Aorta (tissue), 5 donors: ENCODE measurements at places on chromosomes 3 and 15.

GRCh38 chr3:13013994-13014754 lies 59.1 kb downstream of the IQSEC1 start:
- H3K27ac ChIP-seq = no peak overlapping the region
- H3K27me3 ChIP-seq = no peaks in the 10 kb centered on the region
- peak; percentile 58 for DNase-seq
- no peak overlapping the region for H3K4me3 ChIP-seq
- H3K4me1 ChIP-seq = no peaks in the 10 kb centered on the region

- H3K27me3 ChIP-seq = no peaks in the 10 kb centered on the region
- H3K4me3 ChIP-seq = no peak overlapping the region
- no peak for DNase-seq
- no peak overlapping the region for H3K27ac ChIP-seq
- H3K36me3 ChIP-seq = no peaks in the 10 kb centered on the region
- no peaks in the 10 kb centered on the region for H3K4me1 ChIP-seq
Observed at GRCh38 chr3:100984308-100984707, 8.9 kb downstream of the ABI3BP start.

- no peak overlapping the region for H3K4me3 ChIP-seq
- no peak overlapping the region for H3K27ac ChIP-seq
- H3K36me3 ChIP-seq = no peaks in the 10 kb centered on the region
- H3K27me3 ChIP-seq = no peaks in the 10 kb centered on the region
- H3K4me1 ChIP-seq = no peaks in the 10 kb centered on the region
Observed at GRCh38 chr3:16596352-16597032, 8.7 kb downstream of the DAZL start.

DNA sequence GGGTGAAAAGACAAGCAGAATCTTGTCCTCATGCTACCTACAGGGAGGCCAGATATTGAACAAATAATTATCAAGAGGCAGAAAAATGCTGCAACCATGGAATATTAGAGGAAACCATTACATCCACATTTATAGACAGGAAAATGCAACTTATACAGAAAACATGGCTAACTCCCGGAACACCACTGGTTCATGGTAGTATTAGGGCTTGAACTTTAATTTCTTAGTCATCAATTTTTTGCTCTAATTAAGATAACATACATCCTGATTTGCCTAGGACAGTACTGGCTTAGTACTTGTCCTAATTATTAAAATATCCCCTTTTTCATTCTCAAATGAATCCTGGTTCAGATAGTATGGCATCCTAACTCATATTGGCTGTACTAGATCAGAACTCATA lies 76.3 kb upstream of the TGFBR2 start:
- no peak for DNase-seq
- no peak overlapping the region for H3K27ac ChIP-seq
- no peaks in the 10 kb centered on the region for H3K36me3 ChIP-seq
- H3K27me3 ChIP-seq = no peaks in the 10 kb centered on the region

DNA sequence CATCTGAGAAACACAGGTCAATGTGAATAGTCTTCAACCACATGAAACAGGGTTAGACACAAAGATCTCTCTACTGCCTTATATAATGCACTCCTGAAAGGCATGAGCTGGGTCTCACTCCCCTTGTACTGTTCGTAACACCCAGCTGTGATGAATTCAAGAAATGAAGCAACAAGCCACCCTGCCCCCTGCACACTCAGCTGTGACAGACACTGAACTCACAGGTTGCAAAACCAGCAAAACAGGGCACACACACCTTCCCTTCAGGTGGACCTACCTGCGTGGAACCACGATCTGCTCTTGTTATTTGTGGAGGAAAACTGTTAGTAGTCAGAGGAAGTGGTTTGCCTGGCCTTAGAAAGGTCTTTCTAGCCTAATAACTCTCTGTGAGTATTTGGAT lies 64.5 kb downstream of the CERS3 start:
- no peaks in the 10 kb centered on the region for H3K4me1 ChIP-seq
- H3K36me3 ChIP-seq = no peaks in the 10 kb centered on the region
- H3K4me3 ChIP-seq = no peak overlapping the region
- H3K27ac ChIP-seq = no peak overlapping the region

GRCh38 chr3:60431599-60431958 lies 819.7 kb downstream of the FHIT start:
- no peak overlapping the region for H3K27ac ChIP-seq
- H3K36me3 ChIP-seq = no peaks in the 10 kb centered on the region
- no peaks in the 10 kb centered on the region for H3K27me3 ChIP-seq

DNA sequence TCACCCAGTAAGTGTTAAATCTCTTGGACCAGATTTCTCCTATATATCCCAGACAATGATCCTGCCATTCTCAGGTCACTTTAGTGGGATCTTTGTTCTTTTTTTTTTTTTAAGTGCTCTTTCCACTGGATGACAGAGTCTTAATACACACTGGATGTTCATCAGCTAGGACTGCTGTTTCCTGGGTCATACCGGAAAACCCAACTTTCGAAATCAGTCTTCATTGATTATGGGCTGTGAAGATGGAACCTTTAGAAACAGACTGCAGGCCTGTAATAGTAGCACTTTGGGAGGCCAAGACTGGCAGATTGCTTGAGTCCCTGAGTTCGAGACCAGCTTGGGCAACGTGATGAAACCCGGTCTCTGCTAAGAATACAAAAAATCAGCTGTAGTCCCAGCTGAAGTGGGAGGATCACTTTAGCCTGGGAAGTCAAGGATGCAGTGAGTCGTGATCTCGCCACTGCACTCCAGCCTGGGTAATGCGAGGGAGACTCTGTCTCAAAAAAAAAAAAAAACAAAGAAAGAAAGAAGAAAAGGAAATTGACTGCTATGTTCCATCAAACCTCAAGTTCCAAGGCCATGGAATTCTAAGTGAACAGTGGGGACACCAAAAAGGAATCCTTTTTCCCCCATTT lies 2.3 kb downstream of the EOGT start:
- no peak for DNase-seq
- H3K4me3 ChIP-seq = peak overlapping the region; percentile 86
- H3K27ac ChIP-seq = peak overlapping the region; percentile 90
- H3K27me3 ChIP-seq = no peaks in the 10 kb centered on the region

DNA sequence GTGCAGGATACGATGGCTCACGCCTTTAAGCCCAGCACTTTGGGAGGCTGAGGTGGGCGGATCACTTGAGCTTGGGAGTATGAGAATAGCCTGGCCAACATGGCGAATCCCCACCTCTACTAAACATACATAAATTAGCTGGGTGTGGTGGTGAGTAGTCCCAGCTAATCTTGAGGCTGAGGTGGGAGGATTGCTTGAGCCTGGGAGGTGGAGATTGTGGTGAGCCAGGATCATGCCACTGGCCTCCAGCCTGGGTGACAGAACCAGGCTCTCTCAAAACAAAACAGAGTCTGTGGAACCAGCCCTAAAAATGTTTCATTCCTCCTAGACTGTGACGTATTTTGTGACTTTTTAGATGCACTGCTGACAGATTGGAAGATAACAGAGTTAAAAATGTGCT lies 34.3 kb upstream of the RAD51 start:
- no peak for DNase-seq
- no peaks in the 10 kb centered on the region for H3K4me1 ChIP-seq
- H3K27me3 ChIP-seq = no peaks in the 10 kb centered on the region
- no peak overlapping the region for H3K27ac ChIP-seq

GRCh38 chr15:90903733-90904536 lies 833 bp downstream of the MAN2A2 start:
- no peaks in the 10 kb centered on the region for H3K27me3 ChIP-seq
- peak overlapping the region; percentile 90 for H3K4me3 ChIP-seq
- peak overlapping the region; percentile 95 for H3K27ac ChIP-seq
- H3K4me1 ChIP-seq = no peaks in the 10 kb centered on the region
- peak; percentile 37 for DNase-seq

DNA sequence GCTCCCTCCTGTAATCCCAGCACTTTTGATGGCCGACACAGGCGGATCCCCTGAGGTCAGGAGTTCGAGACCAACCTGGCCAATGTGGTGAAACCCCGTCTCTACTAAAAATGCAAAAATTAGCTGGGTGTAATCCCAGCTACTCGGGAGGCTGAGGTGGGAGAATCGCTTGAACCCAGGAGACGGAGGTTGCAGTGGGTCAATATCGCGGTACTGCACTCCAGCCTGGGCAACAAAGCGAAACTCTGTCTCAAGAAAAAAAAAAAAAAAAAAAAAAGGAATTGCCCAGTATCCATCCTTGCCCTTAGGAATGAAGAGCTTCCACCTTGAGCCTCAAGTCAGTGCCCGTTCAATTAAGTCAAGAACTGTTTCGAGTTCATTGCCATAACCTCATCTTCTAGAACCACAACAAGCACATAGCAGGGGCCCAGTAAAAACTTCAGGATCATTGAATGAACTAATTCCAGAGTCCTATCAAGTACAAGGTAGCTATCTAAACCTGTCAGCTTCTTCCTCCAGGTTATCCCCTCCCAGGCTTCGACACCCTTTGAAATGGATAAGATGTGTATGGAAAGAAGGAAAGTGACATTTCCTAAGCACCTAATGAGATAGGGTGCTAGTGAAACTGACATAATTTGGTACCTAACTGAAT lies 826 bp downstream of the DBR1 start:
- H3K4me1 ChIP-seq = peaks cover 3% of the 10 kb centered on the region
- H3K27ac ChIP-seq = no peak overlapping the region
- DNase-seq = no peak
- no peaks in the 10 kb centered on the region for H3K36me3 ChIP-seq
- peak overlapping the region; percentile 13 for H3K4me3 ChIP-seq

DNA sequence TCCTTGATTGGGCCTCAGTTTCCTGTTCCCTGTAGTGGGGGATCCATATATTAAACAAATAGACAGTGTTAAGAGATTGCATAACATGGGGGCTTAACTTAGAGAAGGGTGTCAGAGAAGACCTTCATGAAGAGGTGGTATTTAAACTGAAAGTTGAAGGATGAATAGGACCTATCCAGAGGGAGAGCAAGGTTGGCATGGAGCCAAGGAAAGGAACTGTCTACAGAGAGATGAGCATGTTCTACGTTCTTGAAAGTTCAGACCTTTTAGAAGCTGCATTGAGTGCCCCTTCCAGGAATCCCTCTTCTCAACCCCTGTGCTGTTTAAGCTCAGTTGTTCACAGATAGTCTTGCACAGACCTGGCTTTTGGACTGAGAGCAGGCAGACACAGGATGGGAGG lies 2.4 kb downstream of the HTD2 start:
- no peak overlapping the region for H3K4me3 ChIP-seq
- H3K27me3 ChIP-seq = no peaks in the 10 kb centered on the region
- H3K36me3 ChIP-seq = peaks cover 5% of the 10 kb centered on the region
- no peak for DNase-seq
- H3K4me1 ChIP-seq = peaks cover 3% of the 10 kb centered on the region
- H3K27ac ChIP-seq = no peak overlapping the region

GRCh38 chr15:35545824-35546510 lies at the start of gene DPH6:
DPH6 (minus strand) TSS chr15:35546165; CDS start chr15:35546141, 24 bp downstream.
- no peaks in the 10 kb centered on the region for H3K4me1 ChIP-seq
- H3K27ac ChIP-seq = peak within 1 kb of the TSS; percentile 96
- no peaks in the 10 kb centered on the region for H3K36me3 ChIP-seq

DNA sequence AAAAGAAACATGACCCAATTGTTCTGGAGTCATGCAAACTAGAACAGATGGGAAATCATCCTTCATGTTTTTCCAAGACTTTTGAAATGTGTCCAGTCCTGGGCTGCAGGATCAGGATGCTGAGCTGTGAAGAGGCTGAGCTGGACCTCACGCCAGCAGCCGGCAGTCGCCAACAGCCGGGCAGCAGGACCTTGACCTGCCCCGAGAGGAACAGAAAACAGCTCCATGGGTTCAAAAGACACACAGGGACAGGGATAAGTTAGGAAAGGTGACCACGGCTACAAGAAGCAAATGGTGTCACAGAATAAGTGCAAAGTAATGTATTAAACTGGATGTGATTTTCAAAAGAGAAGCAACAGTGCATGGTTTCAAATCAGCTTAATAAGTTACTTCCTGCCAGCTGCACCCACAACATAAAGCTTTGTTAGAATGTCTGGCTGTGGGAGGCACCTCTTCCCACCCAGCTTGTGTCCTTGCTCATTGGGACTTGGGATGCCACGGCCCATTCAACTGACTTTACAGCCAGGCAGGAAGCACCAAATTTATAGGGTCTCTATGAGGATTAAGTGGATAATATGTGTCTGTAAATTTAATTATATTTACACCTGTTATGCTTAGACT lies 266.4 kb downstream of the GABRG3 start:
- no peak overlapping the region for H3K27ac ChIP-seq
- no peak for DNase-seq
- no peaks in the 10 kb centered on the region for H3K4me1 ChIP-seq
- H3K36me3 ChIP-seq = no peaks in the 10 kb centered on the region
- no peak overlapping the region for H3K4me3 ChIP-seq
- no peaks in the 10 kb centered on the region for H3K27me3 ChIP-seq

GRCh38 chr3:175818811-175819464 lies 959.8 kb downstream of the NAALADL2 start:
- DNase-seq = no peak
- no peaks in the 10 kb centered on the region for H3K36me3 ChIP-seq
- no peaks in the 10 kb centered on the region for H3K27me3 ChIP-seq
- H3K27ac ChIP-seq = no peak overlapping the region
- H3K4me3 ChIP-seq = no peak overlapping the region

GRCh38 chr3:118817748-118818165 lies 216.9 kb downstream of the IGSF11 start:
- no peaks in the 10 kb centered on the region for H3K4me1 ChIP-seq
- no peaks in the 10 kb centered on the region for H3K27me3 ChIP-seq
- H3K36me3 ChIP-seq = no peaks in the 10 kb centered on the region
- H3K27ac ChIP-seq = no peak overlapping the region
- H3K4me3 ChIP-seq = no peak overlapping the region

DNA sequence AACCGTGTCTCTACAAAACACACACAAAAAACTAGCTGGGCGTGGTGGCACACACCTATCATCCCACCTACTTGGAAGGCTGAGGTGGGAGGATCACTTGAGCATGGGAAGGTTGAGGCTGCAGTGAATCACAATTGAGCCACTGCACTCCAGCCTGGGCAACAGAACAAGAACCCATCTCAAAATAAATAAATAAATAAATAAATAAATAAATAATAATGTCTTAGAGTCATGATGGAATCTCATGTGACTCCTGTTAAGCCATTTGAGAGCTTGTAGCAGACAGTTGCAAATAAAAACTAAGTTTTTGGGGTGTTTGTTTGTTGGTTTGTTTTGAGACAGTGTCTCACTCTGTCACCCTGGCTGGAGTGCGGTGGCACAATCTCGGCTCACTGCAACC lies 33.2 kb downstream of the SLC12A1 start:
- no peaks in the 10 kb centered on the region for H3K36me3 ChIP-seq
- H3K27ac ChIP-seq = no peak overlapping the region
- H3K4me3 ChIP-seq = no peak overlapping the region
- H3K4me1 ChIP-seq = no peaks in the 10 kb centered on the region

GRCh38 chr15:68365140-68365745 lies 66.7 kb downstream of the ITGA11 start:
- no peak for DNase-seq
- H3K4me3 ChIP-seq = no peak overlapping the region
- no peaks in the 10 kb centered on the region for H3K36me3 ChIP-seq
- H3K27ac ChIP-seq = peak overlapping the region; percentile 93
- H3K4me1 ChIP-seq = no peaks in the 10 kb centered on the region

DNA sequence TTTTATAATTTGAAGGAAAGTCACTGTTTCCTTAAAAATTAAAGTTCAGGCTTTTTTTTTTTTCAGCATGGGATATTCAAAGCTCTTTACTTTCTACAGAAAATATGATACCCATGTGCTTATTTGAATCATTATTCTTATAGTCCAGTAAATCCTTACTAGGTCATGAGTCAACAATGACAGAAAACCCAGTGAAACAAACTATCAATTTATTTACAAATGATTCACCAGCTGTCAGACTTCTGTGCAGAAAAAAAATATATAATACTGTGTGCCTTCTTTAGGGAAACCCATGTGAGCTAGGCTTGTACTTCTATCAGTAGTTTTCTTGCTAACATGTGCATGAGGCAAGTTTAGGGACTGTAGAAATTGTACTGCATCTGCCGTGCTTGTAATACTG lies 1.2 kb downstream of the ACP3 start:
- no peak overlapping the region for H3K4me3 ChIP-seq
- H3K27me3 ChIP-seq = no peaks in the 10 kb centered on the region
- H3K27ac ChIP-seq = no peak overlapping the region
- no peaks in the 10 kb centered on the region for H3K4me1 ChIP-seq
- H3K36me3 ChIP-seq = no peaks in the 10 kb centered on the region
